Glutamatergic neuron (in vitro differentiated cells): ENCODE measurements at places on chromosomes 3 and 15. TPM values are rescaled to one million over a fixed set of nuclear protein-coding genes. Genes with fewer than 3 reads are reported as not detected.

The ACTC1 gene
- total RNA-seq: 19.6 TPM

The RASL12 gene
- 0.44 TPM for total RNA-seq

The APOD gene
- total RNA-seq: not detected

The SLC9C1 gene
- total RNA-seq: not detected

The USP8 gene
- total RNA-seq: 49.3 TPM

The PRR20G gene
- not detected for total RNA-seq

The HYAL3 gene
- 6.9 TPM for total RNA-seq

The AGBL1 gene
- total RNA-seq: 0.76 TPM

The CHRNA5 gene
- total RNA-seq: 55.3 TPM

The GP5 gene
- 0.15 TPM for total RNA-seq

The C3orf70 gene
- total RNA-seq: 44.5 TPM

The HDAC11 gene
- total RNA-seq: 19.8 TPM

The PLOD2 gene
- 45.6 TPM for total RNA-seq

The STOML1 gene
- 19.5 TPM for total RNA-seq

The ANKUB1 gene
- total RNA-seq: not detected

The CACNA2D2 gene
- total RNA-seq: 5.0 TPM

The MYO5A gene
- 61.0 TPM for total RNA-seq

The CSPG5 gene
- 0.76 TPM for total RNA-seq

The GLDN gene
- 0.56 TPM for total RNA-seq

The CAV3 gene
- total RNA-seq: 0.29 TPM

The CPB1 gene
- not detected for total RNA-seq

The KIF15 gene
- total RNA-seq: 5.8 TPM

The MB21D2 gene
- total RNA-seq: 42.5 TPM

The LIPH gene
- not detected for total RNA-seq

The VWA5B2 gene
- total RNA-seq: 56.5 TPM

The FEZF2 gene
- 0.49 TPM for total RNA-seq

The C3orf85 gene
- total RNA-seq: not detected

The GRK7 gene
- total RNA-seq: not detected

The CAMP gene
- total RNA-seq: not detected

The ITGA11 gene
- 0.22 TPM for total RNA-seq

The FETUB gene
- not detected for total RNA-seq

The HHATL gene
- 7.6 TPM for total RNA-seq

The ZNF501 gene
- total RNA-seq: 6.2 TPM

The NPAP1 gene
- 0.07 TPM for total RNA-seq

The DNAH12 gene
- total RNA-seq: 0.22 TPM

The PATL2 gene
- not detected for total RNA-seq

The PYGO1 gene
- 7.8 TPM for total RNA-seq

The IL17RB gene
- 0.78 TPM for total RNA-seq

The FAM81A gene
- total RNA-seq: not detected

The DCLK3 gene
- not detected for total RNA-seq

The DNAJA4 gene
- 2.4 TPM for total RNA-seq

The TNFAIP8L3 gene
- not detected for total RNA-seq

The FBLN2 gene
- total RNA-seq: 2.1 TPM

The FGF12 gene
- total RNA-seq: 33.1 TPM

The BNIP2 gene
- 70.2 TPM for total RNA-seq

The NUTM1 gene
- not detected for total RNA-seq
